ENCODE measurements at places on chromosomes 16 and 17. TPM values are rescaled to one million over a fixed set of nuclear protein-coding genes. Genes with fewer than 3 reads are reported as not detected.

DNA sequence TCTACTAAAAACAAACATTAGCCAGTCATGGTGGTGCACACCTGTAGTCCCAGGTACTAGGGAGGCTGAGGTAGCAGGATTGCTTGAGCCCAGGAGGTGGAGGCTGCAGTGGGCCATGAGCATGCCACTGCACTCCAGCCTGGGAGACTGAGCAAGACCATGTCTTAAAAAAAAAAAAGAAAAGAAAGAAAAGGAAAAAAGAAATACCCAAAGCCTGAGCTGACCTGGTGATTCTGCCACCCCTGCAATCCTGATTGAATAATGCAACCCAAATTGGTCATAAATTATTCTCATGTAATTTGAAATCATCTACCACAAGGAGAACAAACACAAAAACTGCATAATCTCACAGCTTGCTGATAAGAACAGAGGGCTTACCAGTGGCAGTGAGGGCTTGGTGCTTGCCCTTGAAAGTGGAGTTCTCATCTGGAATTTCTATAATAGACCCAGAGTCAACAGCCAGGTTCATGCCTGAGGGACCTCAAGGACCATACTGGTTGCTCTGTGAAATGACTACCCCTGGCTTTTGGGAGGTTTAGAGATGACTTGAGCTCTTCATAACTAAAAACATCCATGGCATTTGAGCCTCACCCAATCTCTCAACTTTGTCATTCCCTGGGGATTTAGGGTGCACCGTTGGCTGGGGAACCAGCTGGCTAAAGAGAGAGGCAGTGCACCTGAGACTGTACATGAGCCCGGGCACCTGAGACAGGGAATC, 35.4 kb upstream of the TMC5 start:
- no peak for DNase-seq
- H3K27ac ChIP-seq, result no peak overlapping the region
- no peak overlapping the region for H3K4me3 ChIP-seq
- no peaks in the 10 kb centered on the region for H3K27me3 ChIP-seq

DNA sequence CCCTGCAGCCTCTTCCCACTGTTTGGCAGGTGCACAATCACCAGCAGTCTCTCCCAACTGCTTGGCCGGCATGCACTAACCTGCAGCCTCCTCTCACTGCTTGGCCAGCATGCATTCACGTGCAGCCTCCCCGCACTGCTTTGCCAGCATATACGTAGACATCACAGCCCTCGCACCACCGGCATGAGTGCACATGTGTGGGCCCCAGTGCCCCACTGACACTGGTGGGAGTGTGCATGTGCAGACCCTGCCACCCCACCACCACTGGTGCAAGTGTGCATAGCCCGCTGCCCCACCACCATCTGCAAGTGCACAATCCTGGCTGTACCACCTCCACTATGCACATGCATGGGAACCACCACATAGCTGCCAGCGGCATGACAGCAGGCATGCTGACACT, 127.5 kb upstream of the SOX9 start:
- no peak for DNase-seq
- no peak overlapping the region for H3K27ac ChIP-seq
- H3K27me3 ChIP-seq, result no peaks in the 10 kb centered on the region
- H3K4me1 ChIP-seq, result no peaks in the 10 kb centered on the region

GRCh38 chr16:88454523-88454947, 1.5 kb downstream of the ZFPM1 start:
- H3K27ac ChIP-seq, result no peak overlapping the region
- H3K36me3 ChIP-seq, result no peaks in the 10 kb centered on the region
- H3K27me3 ChIP-seq, result peaks cover 34% of the 10 kb centered on the region
- H3K4me3 ChIP-seq, result peak overlapping the region; percentile 44
- no peak for DNase-seq

GRCh38 chr17:10192972-10193371, 5.4 kb downstream of the GAS7 start:
- H3K4me3 ChIP-seq, result no peak overlapping the region
- 0 out of 2 replicates have a peak, but pooled peaks cover 2% of the 10 kb centered on the region for H3K4me1 ChIP-seq
- DNase-seq, result no peak
- H3K27me3 ChIP-seq, result peaks cover 7% of the 10 kb centered on the region
- peaks cover 23% of the 10 kb centered on the region for H3K36me3 ChIP-seq

- no peak overlapping the region for H3K4me3 ChIP-seq
- peaks cover 6% of the 10 kb centered on the region for H3K36me3 ChIP-seq
- no peak overlapping the region for H3K27ac ChIP-seq
- no peak for DNase-seq
Measured at GRCh38 chr17:8923762-8924161, 41.7 kb downstream of the PIK3R5 start.

DNA sequence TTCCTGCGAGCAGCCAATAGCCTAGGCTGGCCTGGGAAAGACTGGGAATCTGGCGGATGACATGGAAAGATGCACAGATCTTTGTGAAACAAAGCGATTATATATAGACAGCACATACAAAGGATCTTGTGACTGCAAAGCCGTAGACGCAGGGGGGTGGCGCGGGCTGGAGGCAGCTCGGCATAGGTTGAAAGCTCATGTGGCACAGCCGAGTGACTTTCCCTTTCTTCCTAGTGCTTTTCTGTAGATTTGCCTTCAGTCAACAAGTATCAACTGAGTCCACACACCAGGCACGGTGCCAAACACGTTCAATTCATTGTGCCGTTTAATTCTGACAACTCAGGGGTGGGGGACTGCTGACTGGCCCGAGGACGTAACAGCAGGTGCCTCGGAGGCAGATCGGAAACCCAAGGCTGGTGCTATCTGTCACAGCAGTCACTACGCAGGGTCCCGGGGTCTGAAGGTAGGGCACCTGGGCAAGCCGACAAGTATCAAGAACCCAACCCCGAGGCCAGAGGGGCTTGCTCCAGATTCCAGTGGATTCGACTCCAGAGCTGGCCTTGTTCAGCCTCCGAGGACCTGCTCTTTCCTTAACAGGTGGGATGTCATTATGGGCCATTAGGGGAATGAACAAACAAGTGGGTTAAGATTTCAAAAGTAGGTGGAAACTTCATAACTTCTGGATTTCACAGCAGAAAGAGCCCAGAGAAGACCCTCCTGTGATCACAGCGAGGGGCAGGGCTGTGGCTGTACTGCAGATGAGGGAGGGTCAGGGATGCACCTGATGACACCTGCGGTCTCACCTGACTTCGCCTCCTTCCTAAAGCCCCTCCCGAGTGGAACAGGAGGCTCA, 5.9 kb downstream of the PAM16 start:
- H3K4me1 ChIP-seq, result no peaks in the 10 kb centered on the region
- peaks cover 33% of the 10 kb centered on the region for H3K36me3 ChIP-seq
- no peaks in the 10 kb centered on the region for H3K27me3 ChIP-seq
- H3K27ac ChIP-seq, result no peak overlapping the region
- no peak for DNase-seq

- DNase-seq, result no peak
- H3K27me3 ChIP-seq, result no peaks in the 10 kb centered on the region
- no peaks in the 10 kb centered on the region for H3K36me3 ChIP-seq
- H3K27ac ChIP-seq, result no peak overlapping the region
- H3K4me3 ChIP-seq, result no peak overlapping the region
Measured at GRCh38 chr16:749010-749409, 8.2 kb upstream of the CIAO3 start.

DNA sequence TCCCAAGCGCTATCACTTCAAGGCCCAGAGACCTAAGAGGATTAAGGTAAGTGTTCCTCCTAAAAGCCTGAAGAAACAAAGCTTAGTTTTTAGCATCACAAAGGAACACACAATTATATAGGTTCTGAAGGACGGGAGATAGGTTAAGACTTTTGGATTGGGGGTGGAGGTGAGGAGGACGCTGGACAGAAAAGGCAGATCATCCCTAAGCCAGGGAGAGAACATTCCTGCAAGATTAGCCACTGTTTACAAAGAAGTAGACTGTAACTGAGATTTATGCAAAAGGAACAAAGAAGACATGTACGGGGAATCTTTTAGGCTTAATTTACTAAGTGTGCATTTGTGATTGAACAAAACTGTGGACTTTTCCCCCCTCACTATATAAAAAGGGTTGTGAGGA, 184.1 kb upstream of the IRX5 start:
- no peak for DNase-seq
- H3K36me3 ChIP-seq, result no peaks in the 10 kb centered on the region
- H3K27me3 ChIP-seq, result no peaks in the 10 kb centered on the region
- H3K4me1 ChIP-seq, result peaks cover 4% of the 10 kb centered on the region

DNA sequence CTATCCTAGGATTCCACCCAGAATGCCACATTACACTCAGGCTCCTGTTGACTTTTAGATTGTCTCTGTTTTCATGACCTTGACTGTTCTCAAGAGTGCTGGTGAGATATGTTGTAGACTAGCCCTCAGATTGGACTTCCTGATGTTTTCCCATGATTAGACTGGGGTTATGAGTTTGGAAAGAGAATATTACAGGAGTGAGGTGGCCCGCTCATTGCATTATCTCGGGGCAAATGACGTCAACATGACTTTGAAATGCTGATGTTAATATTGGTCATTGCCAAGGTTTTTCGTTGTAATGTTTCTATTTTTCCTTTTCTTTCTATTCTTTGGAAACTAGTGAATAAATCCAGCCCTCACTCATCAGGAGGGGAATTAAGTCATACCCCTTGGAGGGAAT, 355.7 kb upstream of the MON1B start:
- no peak for DNase-seq
- H3K36me3 ChIP-seq, result 0 out of 2 replicates have a peak, but pooled peaks cover 4% of the 10 kb centered on the region
- H3K27me3 ChIP-seq, result no peaks in the 10 kb centered on the region
- H3K4me3 ChIP-seq, result no peak overlapping the region

DNA sequence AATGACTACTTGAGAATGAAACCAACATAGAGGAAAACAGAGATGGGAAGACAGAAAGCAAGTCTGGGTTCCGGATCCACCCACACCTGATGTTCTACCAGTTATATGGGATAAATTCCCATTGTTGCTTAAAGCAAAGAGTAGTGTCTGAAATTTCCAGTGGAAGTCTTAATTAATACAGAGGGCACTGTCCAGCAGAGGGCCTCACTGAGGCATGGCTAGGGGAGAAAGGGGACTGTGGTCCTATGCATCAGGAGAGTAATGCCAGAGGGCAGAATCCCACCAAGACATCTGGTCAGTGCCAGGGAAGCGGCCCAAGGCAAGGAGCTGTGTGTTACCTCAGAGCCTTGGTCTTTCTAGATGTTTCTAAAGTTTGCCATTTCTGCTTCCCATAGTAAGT, 7.5 kb upstream of the UMOD start:
- no peaks in the 10 kb centered on the region for H3K4me1 ChIP-seq
- H3K36me3 ChIP-seq, result peaks cover 5% of the 10 kb centered on the region
- no peaks in the 10 kb centered on the region for H3K27me3 ChIP-seq
- no peak overlapping the region for H3K27ac ChIP-seq

DNA sequence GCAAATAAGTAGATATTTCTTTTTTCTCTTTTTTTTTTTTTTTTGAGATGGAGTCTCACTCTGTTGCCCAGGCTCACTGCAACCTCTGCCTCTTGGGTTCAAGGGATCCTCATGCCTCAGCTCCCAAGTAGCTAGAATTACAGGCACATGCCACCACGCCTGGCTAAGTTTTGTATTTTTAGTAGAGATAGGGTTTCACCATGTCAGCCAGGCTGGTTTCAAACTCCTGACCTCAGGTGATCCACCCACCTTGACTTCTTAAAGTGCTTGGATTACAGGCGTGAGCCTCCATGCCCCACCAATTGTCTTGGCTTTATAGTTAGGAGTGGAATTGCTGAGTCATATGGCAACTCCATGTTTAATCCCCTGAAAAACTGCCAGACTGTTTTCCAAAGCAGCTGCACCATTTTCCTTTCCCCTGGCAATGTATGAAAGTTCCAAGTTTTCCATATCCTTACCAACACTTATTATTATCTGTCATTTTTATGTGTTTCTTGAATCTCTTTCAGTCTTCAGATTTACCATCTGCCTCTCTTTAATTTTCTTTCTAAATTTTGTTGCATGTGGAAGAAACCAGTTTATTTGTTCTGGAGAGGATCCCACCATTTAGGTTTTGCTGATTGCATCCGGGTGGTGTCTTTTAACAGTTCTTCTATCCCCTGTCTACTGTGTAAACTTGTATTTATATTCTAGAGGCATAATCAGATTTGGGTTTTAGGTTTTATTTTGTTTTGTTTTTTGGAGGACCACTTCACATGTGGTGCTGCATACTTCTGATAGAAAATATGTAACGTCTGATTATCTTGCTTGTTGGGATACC, 9.9 kb upstream of the CES3 start:
- no peak overlapping the region for H3K27ac ChIP-seq
- H3K4me3 ChIP-seq, result no peak overlapping the region
- H3K27me3 ChIP-seq, result peaks cover 14% of the 10 kb centered on the region
- peaks cover 8% of the 10 kb centered on the region for H3K36me3 ChIP-seq
- no peaks in the 10 kb centered on the region for H3K4me1 ChIP-seq
- no peak for DNase-seq

DNA sequence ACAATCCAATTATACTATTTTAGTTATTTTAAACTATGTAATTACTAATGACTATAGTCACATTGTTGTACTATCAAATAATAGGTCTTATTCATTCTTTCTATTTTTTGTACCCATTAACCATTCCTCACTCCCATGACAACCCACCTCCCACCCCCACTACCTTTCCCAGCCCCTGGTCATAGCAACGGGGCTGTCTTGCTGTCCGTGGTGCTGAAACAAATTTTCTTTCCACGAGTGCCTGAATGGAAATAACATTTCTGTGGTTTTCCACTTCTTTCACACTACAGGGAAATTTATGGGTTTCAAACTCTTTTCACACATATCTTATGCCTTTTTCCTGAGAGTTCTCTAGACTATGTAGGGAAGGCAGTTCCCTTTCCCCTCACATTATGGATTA, 326.6 kb downstream of the PHKB start:
- DNase-seq, result no peak
- peaks cover 6% of the 10 kb centered on the region for H3K36me3 ChIP-seq
- H3K27ac ChIP-seq, result no peak overlapping the region

- H3K27me3 ChIP-seq, result no peaks in the 10 kb centered on the region
- H3K4me3 ChIP-seq, result no peak overlapping the region
- no peak for DNase-seq
- no peaks in the 10 kb centered on the region for H3K36me3 ChIP-seq
Measured at GRCh38 chr16:29009050-29009837, 24.4 kb downstream of the LAT start.

The ABCA9 gene
- total RNA-seq, result not detected

The TNFRSF17 gene
- not detected for total RNA-seq

The SEZ6 gene
- total RNA-seq, result 2.8 TPM
